ENCODE measurements at places on chromosomes 3 and 15.

- DNase-seq, result no peak
These were observed 28.3 kb downstream of the SLC2A2 start for GRCh38 chr3:170997961-170998913.

DNA sequence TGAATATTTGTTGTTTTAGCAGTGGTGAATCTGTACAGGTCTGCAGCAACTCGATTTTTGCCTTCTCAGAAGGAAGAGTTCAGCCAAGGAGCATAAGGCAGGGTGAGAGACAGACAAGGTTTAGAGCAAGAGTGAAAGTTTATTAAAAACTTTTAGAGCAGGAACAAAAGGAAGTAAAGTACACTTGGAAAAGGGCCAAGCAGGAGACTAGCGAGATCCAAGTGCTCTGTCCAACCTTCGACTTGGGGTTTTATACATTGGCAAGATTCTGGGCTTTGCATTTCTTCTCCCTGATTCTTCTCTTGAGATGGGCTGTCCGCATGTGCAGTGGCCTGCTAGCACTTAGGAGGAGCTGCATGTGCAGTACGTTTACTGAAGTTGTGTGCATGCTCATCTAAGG, 46.7 kb upstream of the AADACL2 start:
- DNase-seq, result no peak

- no peak for DNase-seq
These were observed 15.4 kb downstream of the COMMD2 start for GRCh38 chr3:149736953-149737205.

DNA sequence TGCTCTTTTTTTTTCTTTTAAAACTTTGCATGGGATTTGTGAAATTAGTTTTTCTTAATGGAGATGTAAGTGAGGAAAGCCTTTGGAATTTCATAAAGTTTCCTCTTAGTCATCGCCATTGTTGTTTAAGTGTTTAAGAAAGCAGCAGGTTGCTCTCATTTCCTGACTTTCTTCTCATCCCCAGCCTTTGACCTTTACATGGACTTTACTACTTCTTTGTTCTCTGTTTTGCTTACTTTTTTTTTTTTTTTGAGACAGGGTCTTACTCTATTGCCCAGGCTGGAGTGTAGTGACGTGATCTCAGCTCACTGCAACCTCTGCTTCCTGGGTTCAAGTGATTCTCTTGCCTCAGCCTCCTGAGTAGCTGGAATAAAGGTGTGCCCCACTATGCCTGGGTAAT, 38.6 kb downstream of the FBXL2 start:
- DNase-seq, result no peak

GRCh38 chr3:18386274-18386890, 38.8 kb downstream of the SATB1 start:
- no peak for DNase-seq

DNA sequence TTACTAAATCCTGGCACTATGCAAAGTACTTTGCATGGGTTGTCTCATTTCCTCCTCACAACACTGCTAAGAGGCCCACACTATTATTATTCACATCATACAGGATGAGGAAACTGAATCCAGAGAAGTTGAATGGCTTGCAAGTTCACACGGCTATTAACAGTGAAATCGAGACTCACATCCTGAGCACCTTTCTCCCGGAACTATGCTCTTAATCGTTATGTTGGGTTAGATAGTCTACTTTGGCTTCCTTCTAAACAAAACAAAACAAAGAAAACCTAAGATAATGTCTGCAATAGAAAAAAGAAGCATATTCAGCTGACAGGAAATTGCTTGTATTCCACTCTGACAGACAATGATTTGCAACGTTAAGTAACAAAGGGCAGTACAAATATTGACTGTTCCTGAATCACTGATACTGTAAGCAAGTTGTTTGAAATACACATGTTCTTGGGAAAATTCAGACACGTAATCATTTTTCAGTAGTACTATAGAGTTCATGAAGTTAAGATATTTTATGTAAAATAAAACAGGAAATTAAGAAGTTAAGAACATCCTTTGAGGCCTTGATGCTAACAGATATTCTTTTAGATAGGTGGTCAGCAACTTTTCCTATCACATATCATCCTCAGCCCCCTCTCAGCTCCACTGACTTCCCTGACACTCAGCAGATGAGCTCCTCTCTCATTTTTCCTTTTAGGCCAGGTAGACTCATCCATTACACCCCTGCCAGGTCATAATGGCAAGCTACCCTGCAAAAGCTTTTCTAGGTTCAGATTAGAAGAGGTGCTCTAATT, 40.7 kb downstream of the C2CD4B start:
- DNase-seq, result no peak

DNA sequence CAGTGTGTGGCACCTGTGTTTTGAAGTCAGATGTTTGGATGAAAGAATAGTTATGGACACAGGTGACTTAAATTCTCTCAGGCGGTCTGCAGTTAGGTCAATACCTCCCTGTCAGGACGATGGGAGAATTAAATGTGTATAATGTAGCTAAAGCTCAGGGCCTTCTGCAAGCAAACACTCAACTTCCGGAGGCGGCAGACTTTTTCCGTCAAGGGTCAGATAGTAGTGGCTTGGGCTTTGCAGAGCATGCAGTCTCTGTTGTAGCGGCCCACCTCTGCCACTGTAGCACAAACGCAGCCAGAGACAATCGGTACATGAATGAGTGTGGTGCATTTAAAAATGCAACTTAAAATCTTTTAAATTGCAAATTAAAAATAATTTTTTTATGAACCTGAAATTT, 47.4 kb downstream of the CMTM8 start:
- no peak for DNase-seq
